ENCODE measurements at places on chromosomes 5 and 9.

- no peak for DNase-seq
Observed at GRCh38 chr5:14793851-14794250, 77.7 kb downstream of the ANKH start.

GRCh38 chr5:180154821-180155364, 54.1 kb downstream of the RASGEF1C start:
- DNase-seq, result no peak

DNA sequence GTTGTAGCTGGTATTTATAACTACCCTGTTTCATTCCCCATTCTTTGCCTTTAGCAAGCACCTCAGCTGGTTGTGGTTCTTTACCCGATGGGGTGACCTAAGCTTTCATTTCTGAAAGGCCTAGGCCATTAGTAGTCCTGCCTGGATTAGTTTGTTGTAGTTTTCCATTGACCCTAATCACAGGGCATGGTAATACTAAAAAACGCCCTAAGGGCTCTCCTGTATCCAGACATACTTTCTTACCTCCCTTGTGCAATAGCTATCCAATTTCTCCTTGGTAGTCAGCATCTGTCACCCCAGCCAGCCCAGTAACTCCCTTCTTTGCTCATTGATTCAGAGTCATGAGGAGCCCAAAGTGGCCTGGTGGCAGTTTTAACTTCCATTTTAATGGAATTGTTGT, 24.0 kb downstream of the TMOD1 start:
- no peak for DNase-seq

DNA sequence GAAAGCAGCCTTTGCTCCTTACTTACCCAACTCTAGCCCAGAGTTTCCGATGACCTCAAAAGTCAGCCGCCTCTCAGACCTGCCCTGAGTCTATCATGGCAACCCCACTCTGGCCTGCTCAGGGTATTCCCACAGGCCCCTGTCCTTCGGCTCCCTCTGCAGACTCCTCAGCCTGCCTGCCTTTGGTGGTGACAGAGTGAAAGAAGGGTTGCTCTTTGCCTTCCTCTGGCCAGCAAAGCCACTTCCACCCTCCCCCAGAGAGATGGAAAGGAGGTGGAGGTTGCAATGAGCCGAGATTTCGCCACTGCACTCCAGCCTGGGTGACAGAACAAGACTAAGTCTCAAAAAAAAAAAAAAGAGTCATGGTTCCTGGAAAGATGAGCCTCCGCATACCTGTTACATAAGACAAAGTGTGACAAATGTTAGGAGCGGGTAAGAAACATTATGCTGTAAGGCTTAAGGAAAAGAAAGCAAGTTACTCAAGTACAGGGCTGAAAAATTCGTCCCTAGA, 2.3 kb upstream of the SMIM33 start:
- no peak for DNase-seq

GRCh38 chr5:15376803-15377202, 123.2 kb upstream of the FBXL7 start:
- peak; percentile 61 for DNase-seq

GRCh38 chr5:174323878-174324281, 278.4 kb downstream of the NSG2 start:
- DNase-seq, result peak; percentile 59

DNA sequence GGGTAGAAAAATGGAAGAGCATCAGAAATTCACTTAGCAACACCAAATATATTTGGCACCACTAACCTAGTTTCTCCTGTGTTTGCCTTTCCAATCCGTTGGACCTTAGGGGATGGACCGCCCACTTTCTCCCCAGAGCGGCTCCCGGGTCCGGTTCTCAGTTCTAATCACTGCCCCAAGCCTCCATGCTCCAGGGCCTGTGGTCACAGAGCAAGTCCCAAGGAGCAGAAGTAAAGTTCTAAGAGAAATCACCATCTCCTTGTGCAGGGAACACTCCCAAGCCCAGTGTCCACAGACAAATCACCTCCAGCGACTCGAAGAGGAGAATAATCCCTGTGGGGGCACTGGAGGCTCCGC, 728 bp upstream of the SLC1A1 start:
- DNase-seq, result peak; percentile 35

GRCh38 chr5:115050866-115051265, 118.8 kb downstream of the TRIM36 start:
- no peak for DNase-seq

GRCh38 chr5:95285409-95285755, 488 bp upstream of the MCTP1 start:
- peak; percentile 18 for DNase-seq

DNA sequence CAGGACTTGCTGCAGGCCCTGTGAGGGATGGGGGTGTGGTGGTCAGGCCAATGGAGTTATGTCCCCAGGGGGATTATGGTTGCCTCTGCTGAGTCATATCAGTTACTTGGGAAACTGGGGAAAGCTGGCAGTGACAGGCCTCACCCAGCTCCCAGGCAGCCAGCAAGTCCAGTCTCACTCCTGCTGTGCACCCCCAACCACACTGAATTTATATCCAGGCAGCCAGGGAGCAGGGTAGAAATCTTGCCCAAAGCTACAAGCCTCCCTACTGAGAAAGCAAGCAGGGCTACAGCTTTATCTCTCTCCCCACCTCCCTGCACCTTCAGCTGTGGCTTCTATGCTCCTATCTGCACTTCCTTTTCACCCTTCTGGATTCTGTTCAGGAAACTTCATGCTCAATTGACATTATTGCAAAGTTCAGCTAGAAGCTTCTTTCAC, 2076.0 kb upstream of the CDH9 start:
- no peak for DNase-seq

DNA sequence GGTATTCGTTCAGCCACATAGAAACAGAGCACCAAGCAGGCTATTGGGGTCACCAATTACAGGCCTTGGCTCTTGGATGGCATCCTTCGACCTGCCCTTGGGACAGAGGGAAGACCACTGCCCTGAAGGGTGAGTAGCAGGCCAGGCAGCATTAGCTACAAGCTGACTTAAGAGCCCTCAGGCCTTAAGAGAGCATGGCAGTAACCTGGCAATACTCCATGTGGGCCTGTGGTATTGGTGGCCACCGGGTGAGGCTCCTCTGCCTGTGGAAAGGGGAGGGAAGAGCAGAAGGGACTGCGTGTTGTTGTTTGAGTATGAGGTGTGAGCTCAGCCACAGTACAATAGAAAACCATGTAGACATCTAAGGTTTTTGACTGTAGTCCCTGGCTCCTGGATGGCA, 170.6 kb downstream of the MCTP1 start:
- DNase-seq, result no peak

GRCh38 chr5:961002-961710, 47.4 kb upstream of the NKD2 start:
- DNase-seq, result no peak

DNA sequence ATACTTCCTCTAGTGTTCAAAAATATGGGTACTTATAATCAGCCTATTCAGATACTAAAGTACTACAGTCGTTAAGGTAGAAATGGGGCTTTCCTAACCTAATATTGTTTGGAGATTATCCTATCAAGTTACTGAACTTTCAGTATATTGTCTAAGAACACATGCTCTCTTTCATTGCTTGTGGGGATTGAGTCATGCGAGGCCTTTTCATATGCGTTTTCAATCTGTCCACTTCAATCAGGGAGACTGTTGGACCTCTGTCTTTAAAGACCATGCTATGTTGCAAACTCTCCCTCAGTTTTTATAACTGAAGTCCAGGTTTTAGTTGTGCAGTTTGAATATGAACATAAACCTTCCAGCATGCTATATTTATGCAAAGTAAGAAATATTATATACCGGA, 15.0 kb downstream of the PRR16 start:
- peak; percentile 46 for DNase-seq

- no peak for DNase-seq
Observed at GRCh38 chr9:132365986-132366385, 11.2 kb upstream of the SETX start.

DNA sequence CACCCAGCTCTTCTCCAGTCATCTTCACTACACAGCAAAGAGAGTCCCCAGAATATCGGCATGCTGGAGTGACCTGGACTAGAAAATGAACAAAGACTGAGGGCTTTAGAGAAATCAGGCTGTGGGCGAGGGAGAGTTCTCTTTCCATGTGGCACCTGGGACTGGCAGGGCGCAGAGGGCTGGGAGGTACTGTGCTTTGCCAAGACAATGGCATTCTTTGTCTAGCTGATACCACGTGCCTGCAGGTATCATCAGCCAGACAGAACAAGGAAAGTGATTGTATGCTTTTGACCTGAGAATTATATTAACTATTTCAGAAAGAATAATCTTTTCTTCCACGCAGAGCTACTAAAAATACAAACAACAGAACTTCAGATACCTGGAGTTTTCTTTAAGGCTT, 30.5 kb downstream of the DDX31 start:
- no peak for DNase-seq

Measured in choroid plexus epithelial cell (primary cell).